ENCODE measurements at places on chromosomes 4 and X.

GRCh38 chr4:42513748-42514492 lies 116.6 kb downstream of the SHISA3 start:
- no peak for DNase-seq

DNA sequence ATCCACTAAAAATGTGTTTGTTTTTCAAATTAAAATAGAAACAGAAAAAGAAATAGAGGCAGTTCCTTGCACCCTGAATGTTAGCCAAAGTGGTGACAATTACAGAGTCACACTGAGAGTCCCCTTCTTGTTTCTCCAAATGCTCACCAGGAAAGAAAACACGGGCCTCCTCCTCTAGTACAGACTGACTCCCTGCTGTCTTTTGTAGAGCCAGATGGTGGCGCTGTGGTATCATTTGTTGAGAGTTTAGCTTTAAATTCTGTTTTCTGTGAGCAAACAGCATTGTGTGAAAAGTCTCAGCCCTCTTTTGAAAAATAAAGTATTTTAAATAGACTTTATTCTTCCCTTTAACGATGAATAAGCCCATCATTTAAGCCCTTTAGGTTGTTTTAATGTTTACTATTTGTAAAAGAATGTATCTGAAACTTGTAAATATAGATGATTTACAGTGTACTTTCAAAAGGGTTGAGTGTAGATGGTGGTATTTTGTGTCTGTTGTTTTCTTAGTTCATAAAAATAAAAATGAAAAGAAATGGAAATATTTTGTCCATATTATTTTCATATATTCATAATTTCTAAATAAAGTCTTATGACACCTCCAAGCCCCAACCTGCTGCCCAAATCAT lies 36.9 kb upstream of the ATOH1 start:
- DNase-seq = peak; percentile 84

- DNase-seq = no peak
These were observed 170.3 kb upstream of the KIT start for GRCh38 chr4:54487491-54487890.

GRCh38 chr4:127778102-127778501 lies 4.0 kb upstream of the HSPA4L start:
- DNase-seq = no peak

GRCh38 chr4:38791010-38791409 lies 8.2 kb upstream of the TLR10 start:
- no peak for DNase-seq

DNA sequence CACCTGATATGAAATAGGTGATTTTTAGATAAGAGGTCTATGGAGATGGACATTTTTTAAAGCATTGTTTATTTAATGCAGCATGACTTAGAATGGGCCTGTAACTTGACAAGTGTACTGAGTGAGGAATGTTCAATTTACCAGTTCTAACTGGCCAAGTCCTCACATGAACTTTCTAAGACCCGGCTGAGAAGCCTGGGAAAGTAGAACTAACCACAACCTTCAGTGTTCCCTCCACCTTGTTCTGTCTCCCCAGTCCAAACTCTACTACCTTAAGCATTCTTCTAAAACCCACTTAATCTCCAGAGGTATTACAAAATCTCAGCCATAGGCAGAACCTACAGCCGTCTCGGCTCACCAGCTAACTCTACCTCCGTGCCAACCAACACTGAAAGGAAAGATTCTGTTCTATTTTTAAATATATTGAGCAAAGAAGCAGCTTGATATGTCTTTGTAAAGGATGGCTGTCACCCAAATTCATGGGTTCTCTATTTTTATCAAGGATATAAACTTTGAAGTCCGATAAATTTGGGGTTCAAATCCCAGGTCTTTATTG lies 6.8 kb downstream of the PPARGC1A start:
- DNase-seq = no peak

- peak; percentile 29 for DNase-seq
These were observed 46.6 kb downstream of the SHROOM2 start for GRCh38 chrX:9832811-9833210.

GRCh38 chr4:15963001-15963451 lies at the start of gene FGFBP2:
Gene FGFBP2, minus strand, starts transcription at chr4:15963175. Its CDS starts 46 bp downstream, at chr4:15963129.
- DNase-seq = peak; percentile 51

DNA sequence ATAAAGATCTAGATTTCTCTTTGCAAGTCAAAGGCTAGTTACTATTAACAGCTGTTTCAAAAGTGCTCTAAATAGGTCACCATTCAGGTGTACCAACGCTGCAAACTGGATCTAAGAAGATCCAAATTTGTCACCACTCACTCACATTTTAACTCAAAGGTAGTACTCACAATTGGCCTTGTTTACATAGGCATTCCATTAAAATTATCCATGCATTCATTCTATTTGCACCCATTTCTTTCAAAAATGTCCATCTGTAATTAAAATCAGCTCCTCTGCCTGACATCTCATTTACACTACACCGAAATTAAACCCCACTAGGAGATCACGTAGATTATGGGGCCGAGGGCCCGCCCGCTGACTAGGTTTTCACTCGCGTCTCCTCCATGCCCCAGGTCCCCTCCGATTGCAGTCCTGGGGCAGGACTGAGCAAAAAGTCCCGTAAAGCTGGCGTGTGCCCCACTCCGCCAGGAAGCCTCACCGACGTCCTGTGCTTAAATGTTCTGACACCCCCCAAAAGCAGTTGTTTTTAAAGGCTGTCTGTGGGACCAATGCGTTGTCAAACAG lies 1.3 kb upstream of the ING2 start:
- DNase-seq = no peak

DNA sequence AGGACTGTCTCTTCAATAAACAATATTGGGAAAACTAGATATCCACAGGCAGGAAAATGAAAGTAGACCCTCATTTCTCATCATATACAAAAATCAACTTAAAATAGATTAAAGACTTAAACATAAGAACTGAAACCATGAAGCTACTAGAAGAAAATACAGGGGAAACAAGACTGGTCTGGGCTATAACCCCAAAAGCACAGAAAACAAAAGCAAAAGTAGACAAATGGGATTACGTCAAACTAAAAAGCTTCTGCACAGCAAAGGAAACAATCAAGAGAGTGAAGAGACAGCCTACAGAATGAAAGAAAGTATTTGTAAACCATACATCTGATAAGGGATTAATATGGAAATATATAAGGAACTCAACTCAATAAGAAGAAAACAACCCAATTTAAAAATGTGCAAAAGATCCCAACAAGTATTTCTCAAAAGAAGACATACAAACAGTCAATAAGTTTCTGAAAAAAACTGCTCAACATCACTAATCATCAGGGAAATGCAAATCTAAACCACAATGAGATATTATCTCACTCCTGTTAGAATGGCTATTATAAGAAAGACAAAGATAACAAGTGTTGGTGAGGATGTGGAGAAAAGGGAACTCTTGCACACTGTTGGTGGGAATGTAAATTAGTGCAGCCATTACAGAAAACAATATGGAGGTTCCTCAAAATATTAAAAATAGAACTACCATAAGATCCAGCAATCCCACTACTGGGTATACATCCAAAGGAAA lies 325.3 kb upstream of the RASGEF1B start:
- no peak for DNase-seq

DNA sequence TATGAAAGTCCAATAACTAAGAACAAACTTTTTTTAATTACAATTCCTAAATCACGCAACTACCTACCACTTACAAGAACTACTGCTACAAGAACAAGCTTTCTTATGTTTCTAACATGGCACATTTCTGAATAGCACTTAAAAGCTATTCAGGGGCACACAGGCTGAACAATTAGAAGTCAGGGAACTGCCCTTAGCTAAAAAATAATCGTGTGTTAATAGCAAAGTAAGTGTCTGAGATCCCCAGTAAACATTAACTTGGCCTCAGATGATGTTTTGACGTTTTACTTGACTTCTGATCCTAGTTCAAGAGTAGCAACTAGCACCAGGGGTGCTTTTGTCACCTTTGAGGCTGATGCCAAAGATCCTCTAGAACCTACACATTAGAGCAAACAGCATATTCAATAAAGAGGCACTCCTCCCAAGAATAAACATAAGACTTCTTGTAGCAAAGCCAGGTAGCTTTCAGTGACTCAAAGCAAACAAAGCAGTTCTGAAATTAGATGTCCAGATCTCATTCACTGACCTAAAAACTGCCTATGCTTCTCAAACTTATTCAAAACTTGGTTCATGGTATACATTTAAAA lies 16.2 kb downstream of the SPOCK3 start:
- no peak for DNase-seq

GRCh38 chr4:185304944-185305690 lies 90.6 kb downstream of the LRP2BP start:
- DNase-seq = peak; percentile 52

DNA sequence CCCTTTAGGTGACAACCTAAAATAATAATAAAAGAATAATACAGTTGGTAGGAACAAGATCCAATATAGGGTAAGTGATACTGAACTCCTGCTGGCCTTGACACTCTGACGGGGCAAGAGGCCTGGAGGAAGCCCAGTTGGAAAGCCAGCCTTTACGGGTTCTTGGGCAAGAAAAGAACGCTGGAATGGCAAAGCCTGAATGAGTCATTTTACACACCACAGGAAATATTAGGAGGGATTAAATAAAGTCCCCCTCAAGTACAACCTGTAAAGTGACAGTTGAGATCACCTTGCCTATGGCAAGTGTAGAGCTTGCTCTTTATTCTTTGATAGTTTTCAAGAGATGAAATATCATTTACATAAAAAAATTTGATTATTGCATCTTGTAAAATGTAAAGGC lies 244.5 kb upstream of the TLL1 start:
- no peak for DNase-seq

DNA sequence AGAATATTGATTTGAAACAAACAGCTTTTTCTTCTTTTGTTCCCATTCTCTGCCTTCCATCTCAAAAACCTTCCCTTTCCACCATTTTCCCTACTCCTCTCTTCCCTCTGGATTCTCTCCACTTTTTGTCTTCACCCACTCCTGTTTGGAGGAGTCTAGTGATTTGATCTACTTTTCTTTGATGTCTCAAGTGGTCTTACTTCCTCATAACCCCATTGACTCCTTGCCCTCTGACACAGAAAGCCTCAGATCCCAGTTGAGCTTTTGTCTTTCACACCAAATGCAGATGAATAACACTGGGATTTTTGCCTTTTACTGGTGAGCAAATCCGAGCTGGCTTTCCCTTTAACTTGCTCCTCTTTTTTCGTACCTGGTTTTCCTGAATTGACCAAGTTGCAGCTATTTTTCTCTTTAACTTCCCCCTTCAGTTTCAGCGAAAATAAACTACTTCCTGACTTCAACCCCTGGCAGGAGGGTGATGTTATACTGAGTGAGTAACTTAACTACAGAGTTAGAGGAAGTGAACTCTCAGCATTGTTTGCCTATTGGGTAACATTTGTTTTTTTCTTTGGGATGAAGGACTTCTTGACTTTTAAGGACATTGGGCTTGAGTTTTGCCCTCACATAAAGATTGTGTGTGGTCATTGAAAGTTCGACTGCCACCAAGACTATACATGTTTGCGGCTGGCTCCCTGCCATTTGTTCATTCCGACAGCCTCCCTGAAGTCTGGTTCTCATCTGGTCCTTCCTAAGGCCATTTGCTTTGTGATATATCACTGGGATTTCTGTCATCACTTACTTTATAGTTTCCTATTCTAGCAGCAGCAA lies 392.8 kb upstream of the NR3C2 start:
- DNase-seq = no peak

DNA sequence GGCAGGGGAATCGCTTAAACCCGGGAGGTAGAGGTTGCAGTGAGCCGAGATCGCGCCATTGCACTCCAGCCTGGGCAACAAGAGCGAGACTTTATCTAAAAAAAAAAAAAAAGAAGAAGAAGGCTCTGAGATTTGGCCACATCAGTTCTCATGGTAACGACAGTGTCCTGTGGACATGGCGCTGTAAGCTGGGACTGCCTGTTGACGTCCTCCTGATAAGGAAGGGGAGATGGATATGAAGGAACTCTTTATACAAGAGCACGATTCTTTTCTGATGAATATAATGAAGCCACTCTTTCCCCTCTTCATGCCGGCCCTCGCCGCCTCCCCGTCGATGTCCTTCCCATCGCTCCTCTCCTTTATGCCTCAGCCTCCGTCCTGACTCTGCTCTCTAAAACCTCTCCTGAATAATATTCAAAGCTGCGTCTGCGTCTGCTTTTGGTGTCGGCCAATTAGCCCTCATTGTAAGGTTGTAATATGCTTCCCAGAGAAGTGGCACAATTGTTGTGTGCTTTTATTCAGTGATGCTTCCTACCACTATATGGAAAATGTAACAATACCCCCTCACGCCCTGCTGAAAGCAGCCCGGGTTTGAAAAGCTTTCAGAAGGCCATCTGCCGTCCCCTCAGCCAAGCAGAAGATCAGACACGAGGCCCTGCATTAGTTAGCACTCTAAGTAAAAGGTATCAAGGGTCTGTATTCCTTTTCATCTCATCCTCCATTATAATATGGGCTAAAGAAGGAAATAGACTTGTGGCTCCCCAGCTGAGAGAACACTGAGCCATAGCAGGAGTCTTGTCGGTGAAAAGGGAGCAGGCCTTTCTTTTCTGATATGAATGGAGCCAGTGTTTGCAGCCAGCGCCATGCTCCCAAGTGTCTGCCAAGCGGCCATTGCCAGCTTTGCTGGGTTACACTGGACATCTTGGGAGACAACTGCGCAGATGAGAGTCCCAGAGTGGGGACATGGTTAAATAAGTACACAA lies 22.1 kb upstream of the SCOC start:
- DNase-seq = no peak

DNA sequence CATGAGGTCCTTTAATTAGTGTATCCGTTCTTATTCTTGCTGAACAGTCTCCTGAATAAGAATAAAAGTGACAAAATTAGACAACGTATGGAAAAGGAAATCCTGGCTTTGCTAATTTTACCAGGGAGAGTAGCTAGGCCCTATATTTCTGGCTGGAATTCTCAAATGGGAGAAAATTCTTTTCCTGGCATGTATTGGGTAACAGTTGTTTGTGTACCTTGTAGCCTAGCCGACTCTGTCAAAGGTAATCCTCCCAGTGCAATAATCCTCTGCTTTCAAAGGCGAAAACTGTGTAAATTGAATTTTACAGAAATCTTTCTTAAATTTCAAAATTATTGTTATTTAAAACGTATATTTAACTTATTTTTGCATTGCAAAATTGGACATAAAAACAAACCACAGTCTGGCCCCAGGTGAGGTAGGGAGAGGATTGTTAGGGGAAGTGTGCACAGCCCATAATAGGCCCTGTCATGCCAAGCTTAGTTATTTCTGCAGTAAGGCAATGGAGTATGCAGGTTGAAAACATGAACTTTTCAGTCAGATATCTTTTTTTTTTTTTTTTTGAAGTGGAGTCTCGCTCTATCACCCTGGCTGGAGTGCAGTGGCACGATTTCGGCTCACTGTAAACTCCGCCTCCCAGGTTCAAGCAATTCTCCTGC lies 18.9 kb upstream of the TENM3 start:
- no peak for DNase-seq

GRCh38 chrX:39162322-39162735 lies 361.1 kb downstream of the MID1IP1 start:
- no peak for DNase-seq

DNA sequence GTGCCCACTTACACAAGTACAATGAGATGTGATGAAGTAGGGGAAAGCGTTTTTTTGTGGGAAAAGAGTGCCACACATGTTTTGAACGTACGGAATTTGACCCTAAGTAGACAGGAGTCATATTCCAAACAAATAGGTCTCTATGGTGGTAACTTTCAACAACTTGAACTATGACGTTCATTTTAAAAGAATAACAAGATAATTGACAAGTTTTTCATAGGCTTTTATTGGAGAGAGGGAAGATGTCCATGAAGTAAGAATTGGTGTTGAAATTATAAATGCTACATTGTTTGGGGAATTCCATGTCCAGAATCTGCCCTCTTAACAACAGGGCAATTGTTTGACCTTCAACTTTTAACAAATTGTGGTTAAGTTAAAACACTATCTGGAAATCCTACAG lies 126.5 kb downstream of the GASK1B start:
- DNase-seq = no peak

Data from stomach (tissue), 19 donors.